ENCODE measurements at places on chromosomes 11 and 22.

DNA sequence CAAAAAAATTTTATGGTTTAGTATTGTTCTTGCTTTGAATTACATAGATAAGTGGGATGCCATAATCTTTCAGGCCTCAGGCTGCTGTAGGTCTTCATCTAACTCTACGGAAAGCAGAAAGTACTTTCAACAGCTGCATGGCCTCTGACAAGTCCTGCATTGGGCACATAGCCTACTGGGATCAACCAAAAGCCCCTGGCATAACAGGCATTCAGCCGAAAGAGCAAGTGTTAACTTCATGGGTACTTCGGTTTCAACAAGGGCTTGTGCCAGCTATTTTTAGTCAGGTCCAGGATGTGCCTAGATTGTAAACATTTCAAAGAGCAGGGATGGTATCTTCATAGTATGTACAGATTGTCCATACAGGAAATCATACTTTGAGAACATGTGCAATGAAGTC, 3.1 kb downstream of the SLN start:
- DNase-seq = no peak

DNA sequence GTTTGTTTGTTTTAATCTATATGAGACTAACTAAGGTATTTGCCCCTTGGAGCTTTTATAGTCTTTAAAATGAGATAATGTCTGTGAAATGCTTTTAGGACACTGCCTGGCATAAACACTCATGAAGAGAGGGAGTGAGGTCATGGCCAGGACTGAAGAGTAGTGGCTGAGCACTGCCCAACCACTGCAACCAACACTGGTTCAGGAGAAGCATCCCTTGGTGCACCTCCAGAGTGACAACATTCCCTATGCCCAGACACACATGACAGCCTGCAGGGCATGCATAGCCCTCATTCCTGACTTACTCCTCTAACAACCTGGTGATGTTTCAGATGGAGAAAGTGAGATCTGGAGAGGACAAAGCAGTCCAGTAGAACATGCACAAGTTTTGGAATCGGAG, 36.1 kb downstream of the ME3 start:
- no peak for DNase-seq

DNA sequence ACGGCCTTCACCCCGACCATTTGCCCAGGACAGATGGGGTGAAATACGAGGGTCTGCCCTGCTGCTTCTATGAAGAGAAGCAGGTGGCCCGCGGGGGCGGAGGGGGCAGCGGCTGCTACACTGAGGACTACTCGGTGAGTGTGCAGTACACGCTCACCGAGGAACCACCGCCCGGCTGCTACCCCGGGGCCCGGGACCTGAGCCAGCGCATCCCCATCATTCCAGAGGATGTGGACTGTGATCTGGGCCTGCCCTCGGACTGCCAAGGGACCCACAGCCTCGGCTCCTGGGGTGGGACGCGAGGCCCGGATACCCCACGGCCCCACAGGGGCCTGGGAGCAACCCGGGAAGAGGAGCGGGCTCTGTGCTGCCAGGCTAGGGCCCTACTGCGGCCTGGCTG, 11.2 kb downstream of the C22orf31 start:
- DNase-seq = no peak

DNA sequence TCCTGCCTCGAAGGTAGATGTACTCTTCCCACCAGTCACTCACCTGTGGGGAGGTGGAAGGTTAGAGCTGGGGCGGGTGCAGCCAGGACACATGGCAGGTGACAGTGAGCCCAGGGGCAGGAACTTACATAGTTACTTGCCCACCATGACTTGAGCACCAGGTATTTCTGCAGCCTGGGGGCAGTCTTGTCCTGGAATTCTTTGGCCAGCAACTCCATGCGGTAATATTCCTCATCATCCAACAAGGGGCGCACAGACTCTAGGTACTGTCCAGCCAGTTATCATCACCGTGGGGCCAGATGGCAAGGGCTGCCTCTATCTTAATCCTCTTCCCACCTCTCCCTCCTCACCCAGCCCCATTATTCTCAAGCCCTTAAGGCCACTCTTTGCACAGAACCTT, 2.2 kb downstream of the CPT1B start:
- DNase-seq = no peak

DNA sequence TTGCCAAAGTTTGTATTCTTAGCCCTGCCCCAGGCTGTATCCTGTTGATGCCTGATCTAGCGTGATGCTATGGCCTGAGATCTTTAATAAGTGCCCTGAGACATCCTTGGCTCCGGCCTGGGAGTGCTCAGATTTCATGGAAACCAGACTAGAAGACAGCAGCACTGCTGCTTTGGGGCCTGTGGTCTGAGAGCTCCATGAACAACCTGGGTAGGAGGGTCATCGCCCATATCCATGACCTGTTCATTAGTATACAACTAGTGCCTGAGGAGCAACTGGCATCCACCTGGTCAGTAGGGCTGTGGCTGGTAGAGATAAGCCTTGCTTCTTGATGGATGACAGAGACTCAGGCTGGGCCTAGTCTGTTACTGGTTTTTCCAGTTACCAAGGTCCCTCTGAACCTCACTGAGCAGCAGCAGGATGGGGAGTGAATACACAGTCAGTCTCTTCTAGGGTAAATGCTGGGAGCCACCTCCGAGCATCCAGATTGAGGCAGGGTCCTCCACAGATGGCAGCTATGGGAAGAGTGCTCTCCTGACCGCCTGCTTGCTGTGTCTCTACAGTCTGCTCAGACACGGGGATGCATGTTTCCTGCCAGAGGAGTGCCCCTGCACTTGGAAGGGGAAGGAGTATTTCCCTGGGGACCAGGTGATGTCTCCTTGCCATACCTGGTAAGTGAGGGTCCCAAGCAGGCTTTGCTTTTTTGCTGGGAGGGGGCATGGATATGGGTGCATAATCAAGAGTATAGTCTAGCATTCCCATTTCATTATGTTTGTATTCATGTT, 39.0 kb downstream of the OTOG start:
- DNase-seq = no peak

DNA sequence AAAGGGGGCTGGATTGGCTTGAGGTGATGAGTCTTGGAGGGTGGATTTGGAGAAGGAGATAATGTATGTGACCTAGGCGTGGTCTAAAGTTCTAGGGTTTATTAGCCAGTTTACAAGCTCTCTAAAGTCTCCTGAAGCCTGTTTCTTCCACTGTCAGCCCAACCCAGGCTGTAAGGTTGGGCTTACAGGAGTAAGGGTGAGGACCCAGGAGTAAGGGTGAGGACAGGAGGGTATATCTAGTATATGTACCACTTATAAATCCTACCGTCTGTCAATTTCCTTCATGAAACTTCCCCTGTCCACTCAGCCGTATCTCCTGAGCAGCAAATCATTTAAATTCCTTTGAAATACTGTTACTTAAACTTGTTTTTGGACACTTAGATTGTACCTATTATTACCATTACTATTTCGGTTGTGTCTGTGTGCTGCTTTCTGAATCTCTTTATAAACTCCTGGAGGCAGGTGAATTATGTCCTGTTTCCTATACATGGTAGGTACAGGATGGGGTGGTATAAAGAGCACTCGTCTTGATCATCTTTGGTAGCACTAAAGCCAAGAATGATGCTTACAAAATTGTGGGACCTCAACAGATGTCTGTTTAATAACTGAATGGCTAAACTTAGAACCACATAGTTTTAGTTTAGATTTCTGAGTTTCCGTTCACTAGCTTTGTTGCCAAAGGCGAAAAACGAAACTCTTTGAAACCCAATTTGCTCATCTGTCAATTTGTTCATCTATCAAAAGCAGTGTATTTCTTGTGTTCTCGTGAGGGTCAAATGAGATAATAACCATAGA, 192.0 kb downstream of the GRIK4 start:
- DNase-seq = no peak

DNA sequence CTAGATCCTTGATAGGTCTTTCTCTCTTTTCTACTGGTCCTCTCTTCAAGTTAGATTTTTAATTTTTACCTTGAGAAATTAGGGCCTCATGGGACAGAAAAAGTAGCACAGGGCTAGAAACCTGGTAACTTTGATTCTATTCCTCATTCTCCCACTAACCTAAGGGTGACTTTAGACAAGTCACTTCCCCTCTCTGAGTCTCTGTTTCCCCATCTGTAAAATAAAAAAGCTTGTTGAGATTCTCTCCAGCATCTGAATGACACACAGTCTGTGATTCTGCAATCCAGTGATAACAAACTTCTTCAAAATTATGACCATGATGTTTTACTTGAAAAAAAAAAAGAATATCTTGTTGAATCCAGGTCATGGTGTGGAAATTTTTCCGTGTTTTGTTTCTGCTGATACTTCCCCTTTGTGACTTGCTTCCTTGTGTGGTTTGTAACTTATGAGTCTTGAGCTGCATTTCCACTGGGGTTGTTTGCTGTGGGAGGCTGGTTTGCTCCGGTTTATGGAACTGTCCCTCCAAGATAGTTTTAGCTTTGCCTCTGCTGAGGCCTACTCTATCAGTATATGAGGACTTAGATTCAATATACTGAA, 9.8 kb upstream of the MPEG1 start:
- no peak for DNase-seq

GRCh38 chr22:25509374-25509791, 55.1 kb upstream of the GRK3 start:
- DNase-seq = no peak

DNA sequence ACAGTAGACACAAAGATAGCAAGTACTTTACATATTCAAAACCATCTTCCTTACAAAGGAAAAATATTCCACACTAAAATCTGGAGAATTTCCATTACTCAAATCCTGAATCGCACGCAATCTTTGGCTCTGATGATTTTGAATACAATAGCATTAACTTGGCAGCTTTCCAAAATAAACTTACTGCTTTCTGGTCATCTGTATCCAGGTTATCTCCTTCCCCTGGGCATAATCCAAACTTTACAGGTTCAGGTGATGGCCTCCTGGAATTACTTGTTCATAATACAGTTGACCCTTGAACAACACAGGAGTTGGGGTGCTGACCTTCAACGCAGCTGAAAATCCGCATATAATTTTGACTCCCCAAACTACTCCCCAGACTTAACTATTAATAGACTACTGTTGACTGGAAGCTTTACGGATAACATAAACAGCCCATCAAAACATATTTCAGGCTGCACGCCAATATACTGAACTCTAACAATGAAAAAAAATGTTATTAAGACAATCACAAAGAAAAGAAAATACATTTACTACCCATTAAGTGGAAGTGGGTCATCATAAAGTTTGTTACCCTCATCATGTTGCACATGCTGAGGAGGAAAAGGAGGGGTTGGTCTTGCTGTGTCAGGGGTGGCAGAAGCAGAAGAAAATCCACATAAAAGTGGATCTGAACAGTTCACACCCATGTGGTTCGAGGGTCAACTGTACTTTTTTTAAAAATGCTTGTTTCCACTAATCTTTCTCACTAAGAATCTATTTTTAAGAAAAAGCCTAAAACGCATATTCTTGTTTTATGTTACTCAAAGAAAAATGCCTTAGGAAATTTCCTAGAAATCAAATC, 6.5 kb downstream of the MTMR2 start:
- no peak for DNase-seq

GRCh38 chr11:68002938-68003845, 705 bp downstream of the UNC93B1 start:
- no peak for DNase-seq

DNA sequence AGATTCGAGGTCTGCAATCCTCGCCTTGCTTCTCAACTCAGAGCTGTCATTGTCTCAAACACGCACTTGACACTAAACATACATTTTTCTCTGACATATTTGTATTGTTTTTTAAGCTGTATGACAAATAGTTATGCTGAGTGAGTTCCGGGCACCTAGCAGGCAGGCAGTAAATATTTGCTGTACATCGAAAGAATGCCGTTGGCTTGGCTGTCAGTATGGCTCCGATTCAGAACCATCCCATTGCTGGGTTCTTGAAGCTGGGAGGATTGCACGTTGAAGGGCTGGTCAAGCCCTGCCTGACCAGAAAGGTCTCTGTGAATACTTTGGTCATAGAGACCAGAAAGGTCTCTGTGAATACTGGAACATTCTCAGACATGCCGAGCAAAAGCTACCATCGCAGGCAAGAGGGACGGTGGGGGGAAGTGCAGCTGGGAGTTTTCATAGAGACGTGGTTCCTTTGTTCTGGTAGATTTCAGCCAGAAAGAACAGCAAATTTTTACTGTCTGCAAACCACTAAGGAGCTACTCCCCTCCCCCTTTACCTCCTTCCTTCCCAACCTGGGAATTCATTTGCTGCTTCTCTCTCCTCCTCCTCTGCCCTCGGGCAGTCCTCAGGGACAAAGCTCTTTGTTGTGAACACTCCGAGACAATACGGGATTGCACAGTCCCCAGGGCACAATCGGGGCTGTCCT, 202.2 kb upstream of the SORL1-AS1 start:
- DNase-seq = no peak

DNA sequence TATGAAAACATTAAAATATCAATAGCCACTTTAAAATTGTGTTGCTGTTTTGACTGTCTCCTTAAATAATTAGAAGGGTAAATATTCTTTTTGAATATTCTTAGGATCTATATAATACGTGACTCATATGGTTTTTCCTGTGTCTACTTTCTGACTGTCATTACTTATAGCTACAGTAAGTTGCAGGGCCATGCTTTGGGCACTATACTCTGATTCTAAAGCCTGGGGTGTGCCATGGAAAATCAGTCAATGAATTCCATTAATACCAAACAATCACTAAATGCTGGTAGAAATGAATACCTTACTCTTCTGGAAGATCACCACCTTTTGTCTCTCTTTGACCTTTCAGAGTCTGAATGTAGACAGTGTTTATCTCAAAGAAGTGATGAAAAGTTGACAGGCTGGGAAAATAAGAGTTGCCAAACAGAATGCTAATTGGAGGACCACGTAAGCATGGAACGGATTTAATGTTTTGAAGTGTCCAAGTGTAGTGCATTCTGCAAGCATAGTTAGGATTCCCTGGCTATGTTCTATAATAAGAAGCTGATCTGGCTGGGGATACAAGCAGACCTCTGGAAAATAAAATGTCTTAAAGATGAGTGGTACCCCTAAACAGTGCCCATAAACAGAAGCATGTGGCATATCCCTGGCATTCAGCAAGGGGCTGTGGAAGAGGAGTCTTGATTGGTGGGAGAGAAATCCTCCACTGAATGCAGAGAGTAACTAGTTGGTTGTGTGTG, 16.8 kb downstream of the LUZP2 start:
- no peak for DNase-seq

DNA sequence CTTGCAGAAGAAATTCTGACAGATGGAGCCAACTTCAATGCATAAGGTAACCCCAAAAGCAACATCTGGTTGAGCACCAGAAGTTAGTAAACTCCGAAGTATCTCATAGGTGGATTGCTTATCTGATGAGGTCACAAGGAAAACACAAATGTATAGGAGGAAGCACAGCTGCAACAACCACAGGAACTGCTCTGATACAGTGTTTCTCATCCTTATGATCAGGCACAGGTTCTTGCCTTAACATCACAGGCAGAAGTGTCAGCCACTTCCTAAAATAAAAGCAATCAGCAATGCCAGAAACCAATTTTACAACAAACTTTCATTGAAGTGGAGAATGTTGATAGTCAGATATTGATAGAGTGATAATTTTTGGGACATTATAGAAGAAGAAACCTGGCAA, 530.3 kb upstream of the FAT3 start:
- DNase-seq = no peak

All from AG09319 (cell line).